ENCODE measurements at places on chromosomes 5 and 9.

DNA sequence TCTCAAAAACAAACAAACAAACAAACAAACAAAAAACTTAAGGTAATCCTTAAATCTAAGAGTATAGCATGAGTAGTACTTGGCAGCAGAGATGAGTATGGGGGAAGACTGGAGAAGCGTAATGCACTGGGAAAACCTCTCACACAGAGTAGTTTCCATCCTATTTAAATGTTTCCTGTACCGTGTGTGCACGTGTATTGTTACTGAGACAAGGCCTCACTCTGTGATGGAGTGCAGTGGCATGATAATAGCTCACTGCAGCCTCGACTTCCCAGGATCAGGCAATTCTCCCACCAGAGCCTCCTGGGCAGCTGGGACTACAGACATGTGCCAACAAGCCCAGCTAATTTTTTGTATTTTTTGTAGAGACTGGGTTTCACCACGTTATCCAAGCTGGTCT, 2.9 kb downstream of the UIMC1 start:
- no peak for DNase-seq
- H3K36me3 ChIP-seq, result no peaks in the 10 kb centered on the region
- H3K4me1 ChIP-seq, result peaks cover 7% of the 10 kb centered on the region
- H3K4me3 ChIP-seq, result no peak overlapping the region
- H3K27me3 ChIP-seq, result no peaks in the 10 kb centered on the region

DNA sequence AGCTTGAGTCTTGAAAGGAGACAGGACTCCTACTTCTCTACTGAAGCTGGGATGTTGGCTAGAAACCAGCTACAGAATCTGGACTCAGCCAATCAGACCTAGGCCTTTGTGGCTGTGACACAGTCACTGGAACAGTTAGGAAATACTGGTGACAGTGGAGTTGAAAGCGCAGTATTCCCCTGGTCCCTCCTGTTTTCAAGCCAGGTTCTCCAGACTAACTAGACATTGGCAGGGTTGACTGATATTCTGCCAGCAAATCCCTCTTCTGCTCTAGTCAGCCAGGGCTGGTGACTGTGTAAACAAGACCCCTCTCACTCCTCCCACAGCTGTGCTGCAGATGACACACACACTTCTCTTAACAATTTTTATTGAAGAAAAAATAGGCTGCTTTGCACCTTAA, 8.7 kb downstream of the SHROOM1 start:
- H3K27me3 ChIP-seq, result no peaks in the 10 kb centered on the region
- H3K27ac ChIP-seq, result no peak overlapping the region
- H3K4me1 ChIP-seq, result peaks cover 8% of the 10 kb centered on the region
- H3K36me3 ChIP-seq, result no peaks in the 10 kb centered on the region

DNA sequence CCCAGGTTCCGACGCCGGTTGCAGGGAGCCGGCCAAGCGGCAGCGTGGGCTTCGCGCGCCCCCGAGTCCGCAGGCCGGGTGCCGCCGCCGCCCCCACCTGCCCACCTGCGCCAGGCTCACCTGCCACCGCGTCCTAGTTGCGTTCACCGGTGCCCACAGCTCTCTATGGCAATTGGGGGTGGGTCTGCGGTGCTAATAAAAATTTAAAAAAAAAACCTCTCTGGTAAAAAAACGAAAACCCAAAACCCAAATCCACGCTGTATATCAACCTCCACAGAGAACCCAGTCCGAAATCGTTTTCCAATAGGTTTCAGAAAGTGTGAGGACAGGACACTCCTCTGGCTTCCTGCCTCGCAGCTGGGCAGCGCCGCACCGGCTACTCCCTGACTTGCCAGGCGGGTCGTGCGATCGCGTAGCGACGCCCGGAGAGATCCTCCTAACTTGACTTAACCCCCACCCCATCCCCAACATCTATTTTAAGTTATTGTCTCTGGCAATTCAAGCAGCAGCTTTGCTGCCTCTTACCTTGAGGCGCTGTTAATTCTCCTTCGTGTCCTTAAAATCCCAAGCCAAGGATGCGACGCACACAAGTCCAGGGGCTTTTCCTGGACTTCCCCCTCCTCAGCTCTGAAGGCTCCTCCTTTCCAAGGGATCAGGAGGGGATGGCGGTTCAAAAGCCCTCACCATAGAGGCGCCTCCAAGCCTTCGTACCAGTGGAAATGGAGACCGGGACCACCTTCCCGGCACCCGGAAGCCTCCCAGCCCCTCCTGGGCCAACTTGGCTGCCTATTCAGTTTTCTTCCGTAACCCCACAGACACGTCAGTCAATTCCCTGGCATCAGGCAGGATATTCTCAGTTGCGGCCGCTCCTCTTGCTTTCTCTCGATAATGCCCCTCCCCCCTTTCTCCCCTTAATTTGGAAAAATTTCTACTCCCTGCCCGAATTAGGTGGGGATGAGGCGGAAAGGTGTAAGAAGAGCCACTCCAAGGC, 1639.4 kb upstream of the C9orf72 start:
- peak overlapping the region; percentile 50 for H3K4me3 ChIP-seq
- DNase-seq, result no peak
- no peaks in the 10 kb centered on the region for H3K36me3 ChIP-seq
- peaks cover 5% of the 10 kb centered on the region for H3K27me3 ChIP-seq

- H3K4me3 ChIP-seq, result no peak overlapping the region
- H3K36me3 ChIP-seq, result no peaks in the 10 kb centered on the region
- H3K27ac ChIP-seq, result no peak overlapping the region
- H3K4me1 ChIP-seq, result no peaks in the 10 kb centered on the region
- DNase-seq, result no peak
These were observed 745.0 kb upstream of the ACO1 start for GRCh38 chr9:31639451-31639850.

DNA sequence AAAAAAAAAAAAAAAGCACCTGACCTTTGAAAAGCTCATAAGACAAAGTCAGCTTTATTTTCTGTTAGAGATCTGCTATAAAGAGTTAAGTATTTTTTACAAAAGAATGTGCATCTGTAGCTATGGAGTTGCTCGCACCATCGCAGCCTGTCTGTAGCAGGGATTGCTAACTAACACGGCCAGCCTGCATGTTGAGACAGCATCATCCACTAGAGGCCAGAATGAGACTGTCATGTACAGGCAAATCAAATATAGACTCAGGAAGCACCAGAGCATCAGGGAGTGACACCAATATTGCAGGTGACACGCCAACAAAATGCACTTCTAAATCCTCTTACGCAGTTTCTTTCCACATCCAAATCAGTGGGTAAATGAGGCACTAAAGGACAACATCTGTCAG, 136.3 kb upstream of the RASEF start:
- no peak overlapping the region for H3K27ac ChIP-seq
- no peaks in the 10 kb centered on the region for H3K36me3 ChIP-seq
- H3K27me3 ChIP-seq, result no peaks in the 10 kb centered on the region

DNA sequence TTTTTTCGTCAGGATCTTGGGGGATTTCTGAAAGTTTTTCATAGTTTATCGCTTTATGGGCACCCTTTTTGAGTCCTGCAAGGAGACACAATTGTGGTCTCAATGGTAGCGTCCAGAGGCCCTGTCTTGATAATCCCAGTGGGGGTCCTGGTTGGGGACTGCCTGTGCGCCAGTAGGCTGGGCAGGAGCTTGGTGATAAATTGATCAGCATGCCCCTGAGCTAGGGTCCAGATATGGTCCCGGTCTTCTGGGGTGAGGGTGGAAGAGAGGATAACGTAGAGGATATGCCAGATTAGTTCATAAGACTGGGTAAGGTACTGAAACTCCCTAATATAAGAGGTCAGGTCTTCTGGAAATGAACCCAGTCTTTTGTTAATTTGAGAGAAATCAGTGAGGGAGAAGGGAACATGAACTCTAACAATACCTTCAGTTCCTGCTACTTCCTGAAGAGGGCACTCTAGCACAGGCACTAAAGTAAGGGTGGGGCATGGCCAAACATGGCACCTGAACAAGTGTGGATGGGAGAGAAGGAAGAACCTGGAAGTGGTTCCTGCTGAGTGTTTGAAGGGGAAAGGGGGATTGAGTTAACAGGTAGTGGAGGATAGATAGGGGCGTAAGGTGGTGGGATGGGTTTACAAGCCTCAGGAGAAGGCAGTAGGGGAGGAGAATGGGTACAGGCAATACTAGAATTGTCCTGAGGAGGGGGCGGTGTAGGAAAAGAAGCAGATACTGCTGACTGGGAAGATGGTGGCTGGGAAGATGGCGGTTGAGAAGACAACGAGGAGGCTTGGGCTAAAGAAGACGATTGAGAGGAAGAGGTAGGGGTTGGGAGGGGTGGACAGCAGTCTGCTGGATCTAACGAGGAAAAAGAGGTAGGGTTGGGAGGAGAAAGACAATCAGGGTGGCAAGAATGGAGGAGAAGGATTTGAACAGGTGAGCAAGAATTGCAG, 33.8 kb upstream of the ANXA2R start:
- peaks cover 25% of the 10 kb centered on the region for H3K36me3 ChIP-seq
- peaks cover 4% of the 10 kb centered on the region for H3K4me1 ChIP-seq
- no peak overlapping the region for H3K4me3 ChIP-seq
- H3K27ac ChIP-seq, result no peak overlapping the region

DNA sequence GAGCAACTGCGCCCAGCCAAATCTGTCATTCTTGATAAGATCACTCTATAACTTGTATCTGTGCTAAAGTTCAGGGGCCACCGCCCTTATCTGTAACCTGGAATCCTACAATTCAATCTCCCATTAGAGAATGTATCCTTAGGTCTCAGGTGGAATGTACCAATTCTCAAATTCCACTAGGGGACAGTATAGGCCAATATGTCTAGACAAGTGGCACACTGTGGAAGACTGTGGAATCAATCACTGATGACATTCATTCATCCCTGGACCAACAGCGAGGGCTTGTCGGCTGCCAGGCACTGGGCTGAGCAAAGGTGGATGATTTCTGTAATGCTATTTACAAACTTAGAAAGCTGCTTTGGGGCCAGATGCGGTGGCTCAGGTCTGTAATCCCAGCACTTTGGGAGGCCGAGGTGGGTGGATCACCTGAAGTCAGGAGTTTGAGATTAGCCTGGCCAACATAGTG, 28.7 kb upstream of the MEGF9 start:
- no peak overlapping the region for H3K27ac ChIP-seq
- H3K36me3 ChIP-seq, result no peaks in the 10 kb centered on the region
- H3K27me3 ChIP-seq, result no peaks in the 10 kb centered on the region
- DNase-seq, result no peak

GRCh38 chr9:6590334-6590733, 55.2 kb downstream of the GLDC start:
- no peak overlapping the region for H3K4me3 ChIP-seq
- H3K27me3 ChIP-seq, result no peaks in the 10 kb centered on the region
- no peak for DNase-seq
- H3K4me1 ChIP-seq, result no peaks in the 10 kb centered on the region
- no peaks in the 10 kb centered on the region for H3K36me3 ChIP-seq
